ENCODE measurements at places on chromosomes 3 and 15. TPM values are rescaled to one million over a fixed set of nuclear protein-coding genes. Genes with fewer than 3 reads are reported as not detected.

The HACD3 gene
- 148 TPM for polyA plus RNA-seq

The CASR gene
- polyA plus RNA-seq, result 23.5 TPM

- DNase-seq, result peak; percentile 41
These were observed 600.8 kb downstream of the FOXP1 start for GRCh38 chr3:70982700-70983140.

DNA sequence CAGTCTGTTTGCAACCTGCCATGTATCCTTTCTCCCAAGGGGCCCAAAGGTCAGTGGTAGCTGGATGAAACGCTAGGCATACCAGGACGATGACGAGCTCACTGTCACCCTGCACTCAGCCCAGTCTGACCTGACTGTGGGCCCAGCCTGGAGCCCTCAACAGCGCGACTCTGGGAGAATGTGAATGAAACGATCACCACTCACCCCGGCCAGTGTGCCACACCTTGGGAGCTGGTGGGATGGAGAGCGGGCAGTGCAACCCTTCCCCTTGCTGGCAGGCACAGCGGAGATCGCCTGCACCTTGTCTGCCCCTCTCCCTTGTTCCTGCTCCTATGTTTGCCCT, 27.2 kb downstream of the SRPRB start:
- no peak for DNase-seq

DNA sequence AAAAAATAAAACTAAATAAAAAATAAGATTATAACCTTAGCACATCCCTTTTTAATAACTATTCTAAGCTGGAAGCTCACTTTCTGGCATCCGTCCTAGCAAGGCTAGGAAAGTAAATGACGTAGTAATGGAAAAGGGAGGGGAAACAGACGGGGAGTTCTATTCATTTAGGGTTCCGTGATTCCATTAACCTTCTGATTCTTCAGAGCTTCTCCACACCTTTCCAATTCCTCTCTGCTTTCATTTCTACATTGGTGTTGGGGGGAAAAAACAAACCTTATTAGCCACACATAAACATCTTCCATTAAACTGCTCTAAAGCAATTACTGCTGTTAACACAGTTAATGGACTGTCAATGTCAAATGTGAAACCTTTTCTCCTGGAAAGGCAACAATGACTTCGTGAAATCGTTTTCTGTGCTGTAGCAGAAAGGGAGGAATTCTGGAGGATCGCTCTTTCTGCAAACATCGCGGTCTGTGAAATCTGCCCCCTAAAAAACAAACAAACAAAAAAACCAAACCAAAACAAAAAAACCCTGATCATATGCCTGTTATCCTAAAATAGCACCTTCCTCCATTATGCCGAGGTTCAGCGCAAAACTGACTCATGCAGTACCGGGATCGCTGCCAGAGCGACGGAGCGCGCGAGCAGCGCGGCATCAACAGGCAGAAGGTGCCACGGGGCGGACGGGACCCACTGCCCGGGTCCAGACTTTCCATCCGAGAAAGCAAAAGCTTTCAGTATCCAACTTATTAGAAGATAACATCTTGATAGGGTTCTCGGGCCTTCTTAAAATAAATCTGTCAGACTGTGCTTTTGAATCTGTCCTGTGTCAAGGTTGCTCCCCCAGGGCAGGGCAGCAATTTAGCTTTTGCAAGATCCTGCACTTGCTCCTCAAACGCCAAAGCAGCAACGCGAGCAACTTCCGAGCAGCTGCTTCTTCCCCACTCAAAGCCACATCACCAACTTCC, 156.2 kb downstream of the FGF12 start:
- peak; percentile 30 for DNase-seq

Measured in renal pelvis (tissue), 12 donors.